NCI-H1092 (cell line): ENCODE measurements at places on chromosomes 4 and X.
A peak's percentile ranks its signal among the peaks of the same experiment; 100 is the strongest.

GRCh38 chr4:113811359-113811758 lies 49.8 kb upstream of the CAMK2D start:
- no peak for DNase-seq

DNA sequence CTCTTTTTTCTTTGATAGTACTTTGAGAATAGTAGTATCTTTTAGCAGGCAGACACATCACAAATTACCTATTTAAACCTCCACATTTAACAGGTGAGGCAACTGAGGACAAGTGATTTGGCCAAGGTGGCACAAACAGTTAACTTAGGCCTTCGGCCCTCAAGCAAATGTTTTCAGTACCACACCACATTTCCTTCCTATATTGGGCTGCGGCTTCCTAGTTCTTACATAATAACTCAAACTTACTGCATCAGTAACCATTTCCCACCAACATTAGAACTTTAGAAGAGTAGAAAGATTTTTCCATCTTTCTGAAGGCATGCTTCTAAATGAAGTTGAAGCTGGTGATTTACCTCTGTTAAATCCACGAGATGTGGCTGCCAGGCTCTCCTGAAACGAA lies 63.2 kb upstream of the SLC4A4 start:
- no peak for DNase-seq

DNA sequence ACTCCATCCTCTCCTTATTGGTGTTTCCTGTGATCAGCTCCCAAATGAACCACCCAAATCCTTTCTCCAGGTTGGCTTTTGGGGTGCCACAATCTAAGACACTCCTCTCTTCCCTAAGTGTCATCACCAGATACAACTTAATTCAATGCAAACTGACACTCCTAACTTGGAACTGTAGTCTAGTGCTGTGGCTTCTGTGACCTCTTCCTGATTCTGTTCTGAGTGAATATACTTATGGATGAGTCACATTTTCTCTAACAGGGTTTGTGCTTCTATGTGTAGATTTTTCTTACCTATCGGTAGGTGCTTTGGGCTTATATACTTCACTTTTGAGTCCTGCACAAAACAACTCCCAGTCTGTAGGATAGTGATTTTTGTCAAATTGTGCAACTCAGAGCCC lies 141.3 kb upstream of the MAOA start:
- DNase-seq: no peak

GRCh38 chr4:31059753-31060522 lies 339.8 kb downstream of the PCDH7 start:
- DNase-seq: no peak

- no peak for DNase-seq
Measured at GRCh38 chr4:77538574-77539157, 67.0 kb upstream of the CXCL13 start.

GRCh38 chrX:141142946-141143345 lies 34.0 kb downstream of the LDOC1 start:
- no peak for DNase-seq

DNA sequence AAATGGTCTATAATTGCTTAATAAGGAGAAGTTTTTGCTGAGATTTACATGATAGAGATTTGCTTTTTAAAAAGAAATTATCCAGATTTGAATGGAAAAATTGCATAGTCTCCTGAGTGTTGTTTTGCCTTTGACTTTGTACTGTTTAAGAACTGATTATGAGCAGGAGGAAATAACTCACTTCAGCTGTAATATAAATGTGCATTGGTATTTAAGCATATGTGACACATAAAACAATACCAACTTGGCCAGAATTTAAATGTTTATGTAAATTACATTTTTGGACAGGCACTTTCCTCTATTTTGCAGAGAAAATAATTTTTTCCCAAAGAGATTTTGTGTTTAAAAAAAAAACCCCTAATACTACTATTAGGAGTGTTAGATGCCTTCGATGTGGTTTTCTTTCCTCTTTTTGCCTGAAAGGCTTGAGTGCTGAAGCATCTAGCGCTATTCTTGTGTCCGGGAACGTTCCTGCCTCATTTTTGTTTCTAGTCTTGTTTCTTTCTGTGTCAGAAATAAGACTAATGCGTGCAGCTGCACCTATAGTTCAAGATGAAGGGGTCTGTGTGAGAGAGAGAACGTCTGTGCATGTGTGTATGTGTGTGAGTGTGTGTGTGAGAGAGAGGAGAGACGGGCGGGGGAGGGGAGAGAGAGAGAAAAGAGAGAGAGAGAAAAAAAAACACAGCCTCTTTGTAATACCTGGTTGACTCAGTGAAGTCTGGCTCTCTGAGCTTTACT lies 60.8 kb downstream of the TBL1X start:
- DNase-seq: no peak

DNA sequence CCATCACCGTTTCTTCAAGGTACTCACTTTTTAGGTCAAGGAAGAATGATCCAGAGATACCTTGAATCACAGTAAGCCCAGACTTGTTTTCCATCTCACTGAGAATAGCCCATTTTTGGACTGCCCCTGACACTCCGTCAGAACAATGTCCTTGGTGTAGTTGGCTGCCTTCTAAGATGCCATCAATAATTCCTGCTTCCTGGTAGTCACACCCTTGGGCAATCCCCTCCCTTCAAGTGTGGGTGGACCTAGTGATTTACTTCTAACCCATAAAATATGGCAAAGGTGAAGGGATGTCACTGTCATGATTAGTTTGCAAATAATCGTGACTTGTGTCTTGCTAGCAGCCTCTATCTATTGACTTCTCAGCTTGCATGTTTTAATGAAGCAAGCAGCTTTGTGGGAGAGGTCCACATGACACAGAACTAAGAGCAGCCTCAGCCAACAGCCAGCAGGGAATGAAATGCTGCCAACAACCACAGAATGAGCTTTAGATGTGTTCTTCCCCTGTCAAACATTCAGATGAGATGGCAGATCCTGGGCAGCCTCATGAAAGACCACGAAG lies 20.0 kb upstream of the KLHL34 start:
- no peak for DNase-seq

DNA sequence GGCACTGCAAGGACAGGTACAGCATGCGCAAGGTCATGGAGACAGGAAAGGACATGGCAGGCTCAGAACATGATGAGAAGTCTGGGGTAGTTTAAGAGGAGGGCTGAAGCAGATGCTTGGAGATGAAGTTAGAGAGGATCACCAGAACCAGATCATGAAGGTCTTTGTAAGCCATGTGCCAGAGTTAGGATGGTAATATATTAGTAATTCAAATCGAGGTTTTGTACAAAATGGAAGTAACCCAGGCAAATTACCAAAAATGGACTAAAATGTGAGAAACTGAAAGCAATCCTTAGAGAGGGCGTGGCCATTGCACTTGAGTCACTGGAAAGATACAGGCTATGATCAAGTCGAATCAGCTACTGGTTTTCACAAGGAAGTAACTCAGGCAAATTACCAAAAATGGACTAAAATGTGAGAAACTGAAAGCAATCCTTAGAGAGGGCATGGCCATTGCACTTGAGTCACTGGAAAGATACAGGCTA lies 13.5 kb downstream of the RXFP1 start:
- no peak for DNase-seq

GRCh38 chr4:128287871-128288688 lies 467 bp upstream of the PGRMC2 start:
- DNase-seq: peak; percentile 100

DNA sequence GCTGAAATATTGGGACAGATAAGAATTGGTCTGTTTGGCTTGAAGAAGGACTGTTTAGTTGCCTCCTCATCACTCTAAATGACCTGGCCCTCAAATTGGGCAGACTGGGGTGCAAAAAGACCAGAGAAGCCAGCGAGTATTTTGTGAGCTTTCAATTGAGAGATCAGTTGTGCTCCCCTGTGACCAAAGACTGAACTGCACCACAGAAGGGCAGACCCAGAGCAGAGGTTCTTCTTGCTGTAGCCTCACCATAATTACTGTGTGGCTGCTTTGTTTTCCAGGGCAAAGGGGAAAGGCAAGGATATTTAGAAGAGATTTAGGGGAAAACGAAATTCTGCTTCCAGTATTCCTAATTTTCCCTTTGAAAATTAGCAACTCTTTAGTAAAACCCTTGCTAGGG lies 104.0 kb upstream of the MBNL3 start:
- peak; percentile 79 for DNase-seq

- no peak for DNase-seq
Measured at GRCh38 chr4:155032521-155033229, 175.8 kb upstream of the NPY2R start.

GRCh38 chr4:186915816-186916215 lies 192.2 kb upstream of the FAT1 start:
- no peak for DNase-seq

- no peak for DNase-seq
Measured at GRCh38 chr4:186666750-186667149, 56.9 kb downstream of the FAT1 start.

DNA sequence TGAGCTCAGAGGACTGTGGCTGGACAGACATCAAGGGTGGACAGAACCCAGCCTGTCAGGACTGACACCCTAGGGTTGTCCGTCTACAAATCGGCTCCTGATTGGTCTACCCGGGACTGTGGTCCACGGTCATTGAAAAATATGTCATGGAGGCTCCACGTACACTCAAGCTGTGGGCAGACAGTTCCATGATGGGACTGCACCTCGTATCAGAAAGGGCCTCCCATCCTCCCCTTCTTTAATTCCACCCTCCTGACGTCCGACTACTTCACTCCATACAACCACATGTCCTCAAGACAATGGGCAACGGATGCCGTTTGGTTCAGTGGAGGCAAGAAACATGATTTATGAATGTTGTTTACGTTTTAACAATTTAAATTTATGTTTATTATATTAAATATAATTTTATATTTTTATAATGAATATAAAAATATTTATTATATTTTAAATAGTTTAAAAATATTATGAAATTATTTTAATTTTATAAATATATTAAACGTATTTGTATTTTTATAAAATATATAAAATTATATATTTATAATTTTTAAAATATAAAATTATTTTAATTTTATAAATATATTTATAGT lies 58.0 kb upstream of the SHOX start:
- DNase-seq: peak; percentile 41

GRCh38 chr4:48073567-48074103 lies 57.1 kb downstream of the NIPAL1 start:
- DNase-seq: no peak

GRCh38 chrX:25028726-25029125 lies 13.0 kb upstream of the ARX start:
- DNase-seq: no peak

DNA sequence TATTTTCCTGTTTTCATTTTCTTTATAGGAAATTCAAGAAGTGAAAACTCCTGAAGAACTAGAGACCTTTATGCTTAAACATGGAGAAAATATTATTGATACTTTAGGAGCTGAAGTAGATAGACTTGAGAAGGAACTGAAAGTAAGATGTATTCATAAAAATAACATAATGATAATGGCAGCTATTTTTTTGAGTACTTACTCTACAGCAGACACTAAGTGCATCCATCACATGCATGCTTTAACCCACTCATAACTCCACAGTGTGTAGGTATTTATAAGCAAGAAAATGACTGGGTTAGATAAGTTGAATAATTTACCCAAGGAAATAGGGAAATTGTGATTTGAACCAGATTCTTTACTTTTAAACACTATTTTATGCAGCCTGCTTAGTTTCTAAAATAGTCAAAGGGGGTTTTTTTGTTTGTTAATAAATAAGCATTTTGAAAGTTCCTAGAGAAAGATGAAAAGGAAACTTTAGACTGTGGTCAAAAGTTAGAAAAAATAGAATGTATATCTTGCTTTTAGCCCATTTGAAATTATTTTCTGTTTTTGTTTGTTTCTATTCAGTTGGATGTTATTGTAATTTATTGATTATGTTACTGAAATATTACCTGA lies 74.2 kb downstream of the BEND4 start:
- no peak for DNase-seq

DNA sequence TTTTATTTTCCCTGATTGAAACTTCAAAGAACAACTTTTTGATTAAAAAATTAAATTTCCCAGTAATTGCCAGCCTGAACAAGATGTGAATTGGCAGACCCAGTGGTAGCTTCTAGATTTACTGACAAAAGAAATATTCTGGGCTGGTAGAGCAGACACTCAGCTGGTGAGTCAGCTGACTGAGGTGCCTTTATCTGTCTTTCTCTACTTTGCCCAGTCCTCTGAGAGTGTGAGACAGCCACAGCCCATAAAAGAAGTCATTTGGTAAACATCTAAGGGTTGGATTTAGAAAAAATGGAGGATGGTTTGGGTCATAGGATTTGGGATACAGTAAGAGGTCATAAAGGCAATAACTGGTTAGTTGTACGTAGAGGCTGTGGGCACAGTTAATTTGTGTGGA lies 54.5 kb downstream of the CCSER1 start:
- DNase-seq: no peak

DNA sequence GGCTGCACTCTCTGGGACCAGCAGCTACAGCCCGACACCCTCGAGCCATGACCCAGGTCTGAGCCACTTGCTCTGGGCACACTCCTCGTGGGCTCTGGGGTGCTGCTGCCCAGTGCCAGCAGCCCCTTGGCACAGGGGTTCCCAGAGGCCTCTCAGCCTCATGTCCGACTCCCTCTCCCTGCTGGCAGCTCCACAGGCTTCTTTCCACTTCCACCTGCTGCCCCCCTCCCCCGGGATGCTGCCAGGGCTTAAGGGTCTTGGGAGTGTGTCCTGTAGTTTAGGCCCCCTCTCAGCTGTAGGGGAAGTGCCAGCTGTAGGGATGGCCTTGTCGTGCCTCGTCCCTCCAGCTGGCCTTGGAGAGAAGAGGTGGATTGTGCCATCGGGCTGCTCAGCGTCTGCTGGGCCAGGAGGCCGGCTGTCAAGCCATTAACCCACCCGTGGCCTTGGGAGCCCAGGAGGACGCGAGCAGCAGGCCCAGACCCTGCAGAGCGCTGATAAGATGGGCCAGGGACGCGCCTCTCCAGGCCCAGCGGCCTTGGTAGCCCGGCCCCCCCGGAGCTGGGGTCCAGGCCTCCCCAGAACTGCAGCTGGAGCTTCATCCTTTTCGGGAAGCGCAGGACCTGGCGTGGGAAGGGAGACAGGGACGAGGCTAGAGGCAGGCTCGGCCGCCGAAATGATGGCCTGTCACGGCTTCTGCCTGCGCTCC lies 1.0 kb upstream of the USP27X start:
- no peak for DNase-seq

DNA sequence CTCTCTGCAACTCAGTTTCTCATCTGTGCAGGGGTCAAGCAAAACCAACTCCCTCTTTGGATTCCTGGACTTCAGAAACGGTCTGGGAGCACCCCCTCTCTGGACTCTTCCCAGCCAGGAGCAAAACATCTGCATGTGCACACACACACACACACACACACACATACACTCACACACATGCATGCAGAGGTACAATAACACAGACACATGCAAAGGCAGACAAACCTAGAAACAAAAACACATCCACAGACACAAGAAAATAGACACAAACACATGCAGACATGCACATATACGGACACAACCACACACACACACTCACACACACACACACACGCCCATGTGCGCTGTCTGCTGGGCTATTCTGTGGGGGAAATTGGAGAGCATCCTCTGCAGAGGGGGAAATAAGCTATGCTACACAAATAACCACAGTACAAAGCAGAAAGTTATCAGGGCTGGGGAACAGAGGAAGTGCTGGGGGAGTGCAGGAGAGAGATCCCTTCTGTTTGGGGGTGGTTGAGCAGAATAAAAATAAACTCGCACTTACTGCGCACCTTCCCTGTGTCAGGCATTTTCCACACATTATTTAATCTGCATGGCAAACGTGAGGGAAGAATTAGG lies 19.9 kb downstream of the IQSEC2 start:
- DNase-seq: no peak
